ENCODE measurements at places on chromosomes 5 and 9.

- DNase-seq: no peak
Observed at GRCh38 chr9:70256123-70256551, 2.6 kb upstream of the SMC5 start.

- DNase-seq: no peak
Observed at GRCh38 chr5:94473936-94474335, 144.5 kb downstream of the KIAA0825 start.

DNA sequence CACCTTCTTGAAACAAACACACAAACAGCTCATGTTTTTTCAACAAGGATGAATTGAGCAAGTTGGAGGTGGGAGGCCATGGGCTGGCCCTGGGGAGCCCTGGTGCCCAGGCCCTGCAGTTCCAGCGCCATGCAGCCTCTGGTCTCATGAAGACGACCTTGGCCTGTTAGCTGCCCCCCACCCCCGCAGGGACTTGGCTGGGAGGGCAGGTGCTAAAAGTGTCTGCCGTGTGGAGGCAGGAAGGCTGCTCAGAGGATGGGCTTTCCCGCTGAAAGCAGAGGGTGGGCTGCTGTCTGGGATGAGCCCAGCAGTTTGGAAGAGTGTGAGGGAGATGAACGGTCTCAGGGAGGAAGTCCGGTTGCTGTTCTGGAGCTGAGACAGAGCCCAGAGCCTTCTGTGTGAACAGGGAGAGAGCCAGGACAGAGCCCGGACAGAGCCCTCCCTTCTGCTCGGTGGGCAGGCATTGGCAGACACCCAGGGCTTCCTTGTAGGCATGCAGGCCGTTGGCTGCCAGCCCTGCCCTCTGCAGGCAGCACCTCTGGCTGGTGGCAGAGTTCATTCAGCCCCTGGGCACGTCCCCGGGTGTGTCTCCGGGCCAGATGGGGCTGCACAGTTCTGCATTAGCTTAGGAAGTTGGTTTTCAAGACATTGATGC is 18.7 kb downstream of the ROPN1L start:
- no peak for DNase-seq

DNA sequence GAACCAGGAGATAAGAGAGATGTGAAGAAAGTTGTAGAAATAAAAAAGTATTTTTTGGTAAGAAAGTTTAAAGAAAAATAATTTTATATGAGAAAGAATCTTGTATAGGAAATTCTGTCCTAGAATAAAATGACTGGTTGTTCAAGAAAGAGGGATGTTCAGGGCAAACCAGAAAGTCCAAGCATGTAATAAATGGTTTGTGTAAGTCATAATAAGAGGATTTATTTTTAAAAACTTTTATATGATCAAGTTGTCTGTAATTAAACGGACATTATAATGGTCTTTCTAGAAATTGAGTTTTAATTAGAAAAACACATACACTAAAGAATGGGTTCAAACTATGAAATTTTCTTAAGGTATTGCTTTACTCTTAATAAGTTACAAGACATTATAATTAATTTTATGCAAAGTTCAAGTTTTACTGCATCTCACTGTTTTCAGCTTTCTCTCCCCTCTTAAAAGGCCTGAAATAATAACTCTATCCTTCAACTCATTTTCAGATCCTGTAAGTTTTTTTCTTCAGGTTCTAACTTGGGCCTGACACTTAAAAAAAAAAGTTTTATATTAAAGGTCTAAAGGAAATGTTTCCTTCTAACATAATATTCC is 56.1 kb upstream of the ZNF300 start:
- no peak for DNase-seq

DNA sequence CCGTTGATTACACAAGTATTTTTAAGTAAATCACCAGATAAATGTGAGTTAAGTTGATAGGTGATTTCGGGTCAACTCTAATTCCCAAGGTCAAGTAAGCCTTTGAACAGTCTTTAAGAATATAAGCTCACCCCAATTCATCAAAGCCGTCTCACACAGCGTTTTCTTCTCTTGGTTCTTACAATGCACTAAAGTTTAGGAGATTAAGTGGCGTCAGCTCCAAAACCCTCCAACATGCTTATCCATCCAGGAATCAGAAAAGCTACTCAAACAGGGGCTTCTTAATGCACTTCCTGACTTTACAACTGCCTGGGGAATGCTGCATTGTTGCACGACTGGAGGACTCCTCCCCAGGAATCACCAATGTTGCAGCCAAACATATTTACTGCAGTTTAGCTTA is 206.2 kb upstream of the EFNA5 start:
- no peak for DNase-seq

GRCh38 chr5:19547640-19548039 is 440.4 kb downstream of the CDH18 start:
- DNase-seq: no peak

GRCh38 chr9:71446473-71447411 is 321.6 kb downstream of the CEMIP2 start:
- DNase-seq: peak; percentile 14

DNA sequence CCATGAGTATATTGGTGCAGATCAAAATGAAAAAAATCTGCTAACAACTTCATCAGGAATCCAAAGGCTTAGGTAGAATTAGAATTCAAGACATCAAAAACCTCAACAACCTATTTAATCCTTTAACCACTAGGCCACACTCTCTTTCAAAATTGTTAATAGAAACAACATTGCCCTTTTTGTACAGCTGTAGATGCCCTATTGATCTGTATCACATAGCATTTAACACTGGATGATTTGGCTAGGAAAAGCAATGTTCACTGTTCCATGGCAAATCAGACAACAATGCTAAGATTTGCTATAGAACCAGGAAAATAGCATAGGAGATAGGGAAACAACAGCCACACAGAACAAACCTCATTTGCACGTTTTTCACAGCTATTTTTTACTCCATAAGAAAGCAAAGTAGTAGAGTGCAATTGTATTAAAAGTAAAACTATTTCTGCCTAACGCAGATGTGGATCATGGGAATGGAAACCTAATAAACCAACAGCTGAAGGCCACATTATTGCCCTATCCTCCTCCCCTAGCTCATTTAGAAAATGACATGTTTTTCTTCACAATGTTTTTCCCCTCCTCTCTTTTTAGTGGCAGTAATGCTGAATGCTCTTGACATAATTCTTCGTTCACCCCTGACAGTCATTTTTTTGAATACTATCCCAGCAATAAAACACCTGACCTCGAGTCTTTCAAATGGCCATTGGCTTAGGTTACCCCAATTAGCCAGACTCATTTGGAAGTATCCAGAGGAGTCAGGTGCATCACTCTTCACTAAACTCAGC is 373.0 kb upstream of the CCNH start:
- DNase-seq: no peak

GRCh38 chr5:74648835-74649293 is 8.3 kb upstream of the ENC1 start:
- DNase-seq: no peak

GRCh38 chr9:127033789-127034188 is 88.6 kb downstream of the ANGPTL2 start:
- no peak for DNase-seq

GRCh38 chr9:93575796-93576257 is 557 bp upstream of the PHF2 start:
- DNase-seq: peak; percentile 39

GRCh38 chr5:150153957-150154617 is 1.6 kb downstream of the PDGFRB start:
- no peak for DNase-seq

DNA sequence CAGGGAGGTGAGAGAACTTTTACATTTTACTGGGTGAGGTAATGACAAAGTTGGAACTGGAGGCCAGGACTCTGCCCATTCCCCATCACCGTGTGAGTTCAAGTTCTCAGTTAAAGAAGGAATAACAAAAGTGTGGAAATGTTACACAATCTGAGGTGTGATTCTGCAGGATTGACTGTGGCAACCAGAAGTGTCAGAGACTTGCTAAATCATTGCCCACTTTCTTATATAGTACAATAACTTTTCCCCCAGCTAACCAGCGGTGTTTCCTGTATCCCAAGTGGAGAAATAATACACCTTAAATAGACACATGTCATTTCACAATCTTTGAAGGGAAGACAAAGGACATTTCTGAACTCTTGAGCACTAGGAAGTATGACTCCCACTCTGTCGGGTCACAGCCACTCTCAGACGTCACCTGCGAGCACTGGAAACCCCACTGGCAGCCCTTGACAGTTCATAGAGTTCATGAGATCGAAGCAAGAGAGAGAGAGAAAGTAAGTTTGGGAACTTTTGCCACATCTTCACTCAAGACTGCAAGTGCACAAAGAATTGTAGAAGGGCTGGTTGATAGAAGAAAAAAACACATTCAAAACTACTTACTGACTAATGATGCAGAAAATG is 28.4 kb downstream of the PAX5 start:
- no peak for DNase-seq

DNA sequence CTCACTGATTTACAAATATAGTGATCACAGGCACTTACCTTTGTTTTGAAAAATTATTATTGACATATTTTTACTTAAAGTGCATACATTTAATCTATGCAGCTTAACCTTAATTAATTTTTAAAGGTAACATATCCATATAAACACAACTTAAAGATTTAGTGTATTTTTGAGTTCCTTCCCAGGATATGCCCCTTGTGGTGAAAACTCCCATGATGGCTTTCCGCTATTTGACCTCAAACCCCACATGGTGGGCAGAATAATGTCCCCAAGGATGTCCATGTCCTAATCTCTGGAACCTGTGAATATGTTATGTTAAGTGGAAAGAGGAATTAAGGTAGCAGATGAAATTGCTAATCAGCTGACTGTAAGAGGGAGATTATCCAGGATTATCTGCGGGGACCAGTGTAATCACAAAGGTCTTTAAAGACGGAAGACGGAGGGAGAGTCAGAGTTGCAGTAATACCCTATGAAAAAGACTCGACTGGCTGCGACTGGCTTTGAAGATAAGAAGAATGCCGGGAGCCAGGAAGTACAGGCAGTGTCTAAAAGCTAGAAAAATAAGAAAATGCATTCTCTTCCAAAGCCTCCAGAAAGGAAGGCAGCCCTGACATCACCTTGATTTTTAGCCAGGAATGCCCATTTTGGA is 193.9 kb downstream of the ICE1 start:
- no peak for DNase-seq

- DNase-seq: no peak
Observed at GRCh38 chr5:120568711-120569110, 104.6 kb downstream of the PRR16 start.

- DNase-seq: no peak
Observed at GRCh38 chr5:39732166-39732565, 307.4 kb upstream of the DAB2 start.

DNA sequence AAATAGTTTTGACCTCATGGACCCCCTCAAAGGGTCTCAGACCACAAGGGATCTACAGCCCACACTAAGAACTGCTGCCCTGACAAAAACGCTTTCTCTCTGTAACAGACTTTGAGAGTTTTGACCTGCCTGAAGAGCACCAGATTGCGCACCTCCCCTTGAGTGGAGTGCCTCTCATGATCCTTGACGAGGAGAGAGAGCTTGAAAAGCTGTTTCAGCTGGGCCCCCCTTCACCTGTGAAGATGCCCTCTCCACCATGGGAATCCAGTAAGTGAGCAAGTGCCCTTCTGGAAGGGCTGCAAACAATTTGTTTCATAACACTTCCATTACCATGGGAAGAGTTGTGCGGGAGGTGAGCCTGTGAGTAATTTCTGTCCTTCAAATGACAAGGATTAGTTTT is 6.0 kb downstream of the PTTG1 start:
- DNase-seq: no peak

- DNase-seq: no peak
Observed at GRCh38 chr9:107269681-107270080, 13.4 kb upstream of the RAD23B start.

- no peak for DNase-seq
Observed at GRCh38 chr9:130972277-130972956, 33.4 kb upstream of the FIBCD1 start.

- DNase-seq: no peak
Observed at GRCh38 chr5:107196500-107197059, 474.2 kb downstream of the EFNA5 start.

DNA sequence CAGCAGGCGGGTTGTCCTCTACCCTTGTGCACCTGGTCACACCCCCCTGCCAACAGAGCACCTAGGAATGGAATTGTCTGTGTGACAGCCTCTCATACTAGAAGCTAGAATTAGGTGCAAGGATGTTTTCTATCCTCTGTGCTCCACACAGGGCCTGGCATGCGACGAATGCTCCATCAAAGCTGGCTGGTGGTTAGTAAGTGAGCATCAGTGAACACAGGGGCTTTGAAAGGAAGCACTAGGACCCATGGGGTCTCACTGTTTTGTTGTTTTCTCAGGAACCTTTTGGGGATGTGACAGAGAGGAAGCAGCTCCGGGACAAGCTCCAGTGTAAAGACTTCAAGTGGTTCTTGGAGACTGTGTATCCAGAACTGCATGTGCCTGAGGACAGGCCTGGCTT is 32.3 kb downstream of the GALNT12 start:
- DNase-seq: no peak

DNA sequence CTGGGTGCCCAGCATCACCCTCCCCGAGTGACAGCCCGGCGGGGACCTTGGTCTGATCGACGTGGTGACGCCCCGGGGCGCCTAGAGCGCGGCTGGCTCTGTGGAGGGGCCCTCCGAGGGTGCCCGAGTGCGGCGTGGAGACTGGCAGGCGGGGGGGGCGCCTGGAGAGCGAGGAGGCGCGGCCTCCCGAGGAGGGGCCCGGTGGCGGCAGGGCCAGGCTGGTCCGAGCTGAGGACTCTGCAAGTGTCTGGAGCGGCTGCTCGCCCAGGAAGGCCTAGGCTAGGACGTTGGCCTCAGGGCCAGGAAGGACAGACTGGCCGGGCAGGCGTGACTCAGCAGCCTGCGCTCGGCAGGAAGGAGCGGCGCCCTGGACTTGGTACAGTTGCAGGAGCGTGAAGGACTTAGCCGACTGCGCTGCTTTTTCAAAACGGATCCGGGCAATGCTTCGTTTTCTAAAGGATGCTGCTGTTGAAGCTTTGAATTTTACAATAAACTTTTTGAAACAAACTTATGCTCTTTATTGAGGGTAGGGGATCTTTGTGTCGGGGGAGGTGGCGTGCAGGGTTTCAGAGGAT is 1.3 kb downstream of the GADD45G start:
- peak; percentile 11 for DNase-seq

Measured in activated T-cell treated with anti-CD3 and anti-CD28 coated beads for 24 hours (primary cell).